ENCODE measurements at places on chromosomes 2 and 18. TPM values are rescaled to one million over a fixed set of nuclear protein-coding genes. Genes with fewer than 3 reads are reported as not detected.

GRCh38 chr2:24409171-24409570 is 48.8 kb upstream of the ITSN2 start:
- DNase-seq = no peak

TMEM150A gene
- total RNA-seq = 19.8 TPM

DNA sequence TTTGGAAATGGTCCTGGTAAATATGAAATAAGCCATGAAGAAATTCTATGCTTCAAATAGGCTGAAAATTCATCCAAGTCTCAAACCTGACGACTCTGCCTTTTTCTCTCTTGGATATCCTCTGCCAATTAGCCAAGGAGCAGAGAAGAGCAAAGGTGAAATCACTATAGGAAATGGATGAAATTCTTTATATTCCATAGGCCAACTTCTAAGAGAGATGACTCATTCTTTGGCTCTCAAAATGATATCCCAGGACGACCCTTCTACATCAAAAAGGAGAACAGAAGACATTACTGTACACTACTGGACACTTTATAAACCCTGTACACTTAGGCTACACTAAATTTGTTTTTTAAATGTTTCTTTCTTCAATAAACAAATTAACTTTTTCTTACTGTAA is 22.7 kb downstream of the PDE1A start:
- DNase-seq = no peak

GRCh38 chr2:240716130-240716798 is 24.6 kb downstream of the AQP12A start:
- DNase-seq = no peak

All from H1 (cell line).